Stimulated activated CD8-positive, alpha-beta memory T cell treated with anti-CD3 and anti-CD28 coated beads, Interleukin-7, amount 100 ng/mL, for 48 hours (primary cell): ENCODE measurements at places on chromosomes 7 and 10.

- no peak for DNase-seq
Observed at GRCh38 chr10:131492211-131492857, 180.8 kb upstream of the TCERG1L start.

DNA sequence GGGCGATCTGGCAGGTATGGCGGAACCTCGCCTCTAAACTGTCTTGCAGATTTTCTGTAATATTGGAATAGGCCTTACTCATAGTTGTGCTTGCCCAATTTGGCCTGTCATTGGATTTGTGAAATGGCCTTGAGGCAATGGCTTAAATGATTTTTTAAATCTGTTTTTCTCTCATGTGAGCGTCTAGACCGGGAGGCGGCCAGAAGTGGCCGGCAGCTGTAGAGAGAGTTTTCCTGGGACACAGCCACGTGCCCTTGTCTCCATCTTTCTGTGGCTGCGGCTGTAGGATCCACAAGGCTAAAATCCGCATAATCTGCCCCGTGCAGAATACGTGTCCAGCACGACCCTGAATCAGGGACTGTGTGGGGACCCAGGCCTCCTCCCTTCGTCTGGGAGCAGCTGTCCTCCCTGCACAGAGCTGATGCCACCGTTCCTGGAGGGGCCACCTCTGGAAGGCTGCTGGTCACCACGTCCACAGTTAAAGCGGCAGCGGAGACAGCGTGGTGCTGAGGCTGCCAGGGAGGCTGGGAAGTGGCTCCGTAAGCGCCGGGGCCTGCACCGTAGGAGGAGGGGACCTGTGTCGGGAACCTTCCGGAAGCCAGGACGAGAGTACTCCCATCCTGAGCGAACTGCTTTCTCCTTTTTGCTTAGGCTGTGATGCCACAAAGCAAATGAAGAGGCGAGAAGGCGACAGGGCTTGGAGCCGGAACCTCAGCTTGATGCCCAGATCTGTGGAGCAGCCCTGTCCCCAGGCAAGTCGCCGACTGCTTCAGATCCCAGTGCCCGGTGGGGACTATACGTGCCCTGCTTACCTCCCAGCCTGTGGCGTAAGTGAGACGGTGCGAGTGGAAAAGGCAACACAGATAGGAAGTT is 99.8 kb downstream of the DYNC2I1 start:
- DNase-seq, result no peak

DNA sequence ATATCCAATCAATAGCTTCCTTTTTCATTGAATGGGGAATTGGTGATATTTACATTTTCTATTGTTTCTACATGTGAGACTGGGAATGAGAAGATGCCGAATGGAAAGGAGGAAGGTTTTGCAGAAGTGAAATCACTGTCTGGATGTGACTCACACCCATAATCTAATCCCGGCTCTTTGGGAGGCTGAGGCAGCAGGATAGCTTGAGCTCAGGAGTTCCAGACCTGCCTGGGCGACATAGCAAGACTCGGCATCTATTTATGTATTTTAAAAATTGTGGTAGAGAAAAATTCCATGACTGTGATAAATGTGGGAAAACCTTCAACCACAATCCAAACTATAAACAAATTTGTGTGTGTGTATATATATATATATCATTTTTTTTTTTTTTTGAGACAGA is 10.9 kb upstream of the FIS1 start:
- DNase-seq, result no peak

DNA sequence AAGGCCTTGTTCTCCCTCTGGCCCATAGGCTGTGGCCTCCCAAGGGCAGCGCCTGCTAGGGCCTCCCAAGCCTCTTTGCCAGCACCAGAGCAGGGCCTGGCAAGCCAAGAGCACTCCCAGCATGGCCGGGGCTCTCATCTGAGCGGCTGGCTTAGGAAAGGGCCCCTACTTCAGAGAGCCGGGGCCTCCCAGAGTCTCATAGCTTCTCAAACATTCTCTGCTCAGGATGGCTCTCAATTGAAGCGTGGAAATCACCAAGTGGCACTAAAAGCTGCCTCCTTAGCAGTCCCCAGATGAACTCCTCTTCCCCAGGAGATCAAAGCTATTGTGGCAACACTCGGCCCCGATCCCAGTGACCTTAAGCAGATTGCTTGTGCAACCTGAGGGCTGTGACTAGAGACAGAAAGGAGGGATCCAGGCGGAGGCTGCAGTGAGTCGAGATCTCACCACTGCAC is 69.4 kb downstream of the FAM53B start:
- no peak for DNase-seq

DNA sequence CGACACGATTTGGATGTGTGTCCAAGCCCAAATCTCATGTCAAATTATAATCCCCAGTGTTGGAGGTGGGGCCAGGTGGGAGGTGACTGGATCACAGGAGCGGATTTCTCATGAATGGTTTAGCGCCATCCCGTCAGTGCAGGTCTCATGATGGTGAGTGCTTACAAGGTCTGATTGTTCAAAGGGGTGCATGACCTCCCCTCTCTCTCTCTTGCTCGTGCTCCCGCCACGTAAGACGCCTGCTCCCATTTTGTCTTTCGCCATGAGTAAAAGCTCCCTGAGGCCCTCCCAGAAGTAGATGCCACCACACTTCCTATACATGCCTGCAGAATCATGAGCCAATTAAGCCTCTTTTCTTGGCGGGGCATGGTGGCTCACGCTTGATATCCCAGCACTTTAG is 71.5 kb upstream of the NANOS1 start:
- no peak for DNase-seq

GRCh38 chr10:118241229-118242137 is 100.6 kb downstream of the FAM204A start:
- DNase-seq, result peak; percentile 40

DNA sequence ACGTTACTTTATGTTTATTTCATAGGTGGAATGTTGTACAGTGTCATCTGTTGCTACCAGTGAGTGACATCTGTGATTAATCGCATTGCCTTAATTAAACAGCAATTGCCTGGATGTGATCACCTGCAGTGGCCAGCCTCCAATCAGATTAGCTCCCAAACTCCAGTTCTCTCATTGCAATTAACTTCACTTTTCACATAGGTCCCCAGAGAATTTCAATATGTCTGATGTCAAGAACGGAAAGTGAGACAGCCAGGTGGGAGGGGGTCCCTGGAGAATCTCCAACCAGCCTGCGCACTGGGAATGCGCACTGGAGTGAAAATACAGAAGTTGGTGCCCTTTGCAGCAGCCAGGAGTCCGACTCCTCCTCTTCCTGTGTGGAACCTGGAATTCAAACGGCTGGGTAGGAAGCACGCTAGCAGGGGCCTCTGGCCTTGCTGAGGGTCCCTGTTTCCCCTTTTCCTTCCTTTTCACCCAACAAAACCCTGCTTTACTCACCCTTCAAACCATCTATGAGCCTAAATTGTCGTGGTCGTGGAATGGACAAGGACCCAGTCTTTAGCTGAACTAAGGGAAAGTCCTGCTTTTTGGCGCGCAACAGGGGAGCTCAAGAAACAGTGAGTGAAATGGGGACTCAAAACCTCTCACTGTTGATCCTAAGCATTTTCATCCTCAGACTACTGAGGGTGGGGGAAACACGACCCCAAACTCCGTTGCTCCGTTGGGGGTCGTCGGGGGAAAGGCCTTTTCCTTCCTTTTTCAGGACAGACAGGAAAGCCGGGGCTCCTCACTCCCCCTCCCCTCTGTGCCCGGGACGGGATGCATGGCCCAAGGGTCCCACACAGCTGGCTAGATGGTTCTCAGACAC is 1355.5 kb upstream of the LRRTM3 start:
- DNase-seq, result no peak
